ENCODE measurements at places on chromosomes 6 and 20.

DNA sequence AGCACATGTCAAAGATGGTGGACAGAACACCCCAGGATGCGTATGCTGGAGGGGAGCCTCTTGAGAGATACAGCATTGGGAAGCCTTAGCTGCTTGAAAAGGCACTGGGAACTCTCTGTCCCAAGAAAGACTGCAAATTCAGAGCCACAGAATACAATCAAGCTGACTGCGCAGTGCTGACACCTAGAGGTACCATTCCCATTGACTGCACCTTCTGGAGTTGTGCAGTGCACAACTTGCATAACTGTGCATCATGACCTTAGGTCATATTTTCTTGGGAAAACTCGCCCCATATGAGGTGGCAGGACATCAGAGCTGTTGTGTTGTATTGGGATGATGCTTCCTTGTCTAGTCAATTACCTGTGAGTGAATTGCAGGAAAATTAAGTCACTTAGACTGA lies 646.5 kb upstream of the NOX3 start:
- peak; percentile 17 for DNase-seq

- no peak for DNase-seq
Observed at GRCh38 chr6:126804332-126805064, 314.0 kb upstream of the RSPO3 start.

DNA sequence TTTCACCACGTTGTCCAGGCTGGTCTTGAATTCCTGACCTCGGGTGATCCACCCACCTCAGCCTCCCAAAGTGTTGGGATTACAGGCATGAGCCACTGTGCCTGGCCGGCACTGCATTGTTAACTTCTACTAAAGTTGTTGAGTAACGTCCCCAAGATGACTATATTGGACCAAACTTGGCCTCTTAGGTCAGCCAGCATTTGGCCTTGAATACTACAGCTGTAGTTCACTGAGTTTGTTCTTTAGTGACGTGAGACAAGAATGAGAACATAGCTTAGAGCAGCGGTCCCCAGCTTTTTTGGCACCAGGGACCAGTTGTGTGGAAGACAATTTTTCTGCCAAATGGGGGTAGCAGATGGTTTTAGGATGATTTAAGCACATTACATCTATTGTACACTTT lies 237.1 kb downstream of the TBC1D7 start:
- DNase-seq: no peak

DNA sequence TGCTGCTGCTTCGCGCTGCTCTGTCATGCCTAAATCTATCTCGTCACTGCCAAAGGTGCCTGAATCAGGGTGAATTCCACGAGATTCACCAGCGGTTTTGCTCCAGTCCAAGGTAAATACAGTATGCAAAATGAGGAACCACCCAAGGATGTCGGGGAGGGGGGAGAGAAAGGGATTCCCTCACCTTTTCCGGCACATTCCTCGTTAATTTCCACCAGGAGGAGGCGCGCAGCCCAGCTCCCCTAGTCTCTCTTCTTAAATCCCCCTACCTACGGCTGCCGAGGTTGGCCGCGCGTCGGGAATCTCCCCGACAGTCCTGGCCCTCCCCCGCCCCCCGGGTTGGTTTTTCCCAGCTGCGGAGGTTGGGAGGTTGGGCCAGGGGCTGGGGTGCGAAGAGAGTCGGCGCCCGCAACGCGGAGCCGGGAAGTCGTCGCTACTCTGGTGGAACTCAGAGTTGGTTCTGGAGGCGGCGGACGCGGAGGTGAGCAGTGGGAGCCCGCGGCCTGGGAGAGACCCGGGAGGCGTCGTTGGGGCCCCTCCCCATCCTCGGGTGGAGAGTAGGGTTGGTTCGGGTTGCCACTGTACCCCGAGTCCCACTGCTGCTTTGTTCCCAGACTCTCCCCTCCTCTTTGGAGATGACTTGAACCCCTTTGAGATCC lies at the start of gene TPBG:
Gene TPBG, plus strand, starts transcription at position 390 of the 659 bp plus-strand sequence. CDS start 1,145 bp downstream, outside the sequence.
- DNase-seq: peak; percentile 92

GRCh38 chr6:15254070-15254975 lies 8.5 kb downstream of the JARID2 start:
- DNase-seq: no peak

- DNase-seq: peak; percentile 52
Observed at GRCh38 chr6:2971420-2972218, at the start of gene SERPINB6. TSS of gene SERPINB6 (minus strand) at chr6:2971567. CDS start at chr6:2959332, 12,235 bp downstream.

GRCh38 chr6:100504786-100505737 lies 40.3 kb upstream of the SIM1 start:
- DNase-seq: no peak

GRCh38 chr6:20458027-20458894 lies 56.6 kb downstream of the E2F3 start:
- no peak for DNase-seq

DNA sequence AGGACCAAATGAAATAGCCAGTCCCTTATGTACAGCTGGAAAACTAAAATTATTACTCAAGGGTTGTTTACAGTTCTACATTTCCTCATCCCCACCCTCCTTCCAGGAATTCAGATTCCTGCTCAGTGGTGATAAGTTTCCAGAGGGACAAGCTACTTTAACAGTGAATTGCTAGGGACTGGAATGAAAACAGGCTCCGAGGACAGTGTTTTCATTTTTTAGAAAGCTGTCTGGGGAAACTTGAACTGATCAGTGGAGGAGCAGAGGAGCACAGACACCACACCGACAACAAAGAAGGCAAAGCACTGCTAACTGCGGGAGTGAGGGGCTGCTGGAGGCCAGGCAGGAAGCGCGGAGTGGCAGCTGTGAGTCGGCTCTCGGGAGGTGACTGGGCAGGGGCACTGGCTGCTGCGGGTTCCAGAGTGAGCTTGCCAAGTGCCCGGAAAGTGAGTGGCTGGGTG lies 322.2 kb downstream of the ESR1 start:
- no peak for DNase-seq

DNA sequence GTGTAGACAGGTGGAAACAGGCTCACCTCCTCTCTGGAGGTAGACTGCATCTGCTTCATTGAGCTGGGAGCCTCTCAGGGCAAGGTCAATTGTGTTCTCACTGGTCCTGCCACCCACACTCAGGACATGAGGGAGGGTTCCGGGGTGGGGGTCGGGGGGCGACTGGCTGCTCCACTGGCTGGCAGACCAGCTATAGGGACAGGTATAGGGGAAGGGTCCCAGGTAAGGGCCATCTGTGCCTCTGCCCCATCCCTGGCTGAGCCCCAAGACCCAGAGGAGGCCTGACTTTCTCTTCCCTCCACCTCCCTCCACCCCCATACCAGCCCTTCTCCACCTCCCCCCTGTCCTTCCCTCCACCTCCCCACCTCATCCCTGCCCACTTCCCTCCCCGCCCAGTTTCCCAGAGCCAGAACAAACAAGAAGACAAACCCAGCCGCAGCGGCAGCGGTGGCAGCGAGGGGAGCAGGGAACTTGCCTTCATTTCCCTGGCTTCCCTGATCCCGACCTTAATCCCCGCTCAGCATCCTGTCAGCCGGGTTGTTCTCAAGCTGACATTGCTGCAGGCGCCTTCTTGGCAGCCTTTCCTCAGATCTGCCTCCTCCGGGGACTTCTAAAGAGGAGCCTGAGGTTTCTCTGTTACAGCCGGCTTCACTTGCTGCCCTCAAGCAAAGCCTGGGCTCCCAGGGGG lies 18.3 kb upstream of the FOXP4 start:
- peak; percentile 23 for DNase-seq

GRCh38 chr20:50924261-50924920 lies 6.8 kb downstream of the ADNP start:
- DNase-seq: no peak

DNA sequence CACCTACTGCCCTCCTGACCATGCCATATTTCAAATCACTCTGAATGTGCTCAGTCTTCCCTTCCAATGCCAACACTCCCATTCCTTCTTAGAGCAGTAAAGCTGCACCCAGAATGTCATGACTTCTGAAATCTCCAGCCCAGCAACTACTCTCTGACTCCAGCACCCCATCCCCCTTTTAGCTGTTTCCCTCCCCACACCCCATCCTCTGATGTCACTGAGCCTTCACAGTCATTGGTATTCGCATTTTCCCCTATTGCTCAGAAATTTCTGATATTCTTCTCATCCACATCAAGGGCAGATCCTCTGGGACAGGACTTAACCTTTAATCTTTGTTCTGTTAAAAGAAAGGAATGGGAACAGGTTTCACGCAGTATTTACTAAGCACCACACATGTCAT lies 67.1 kb upstream of the SLC4A11 start:
- no peak for DNase-seq

DNA sequence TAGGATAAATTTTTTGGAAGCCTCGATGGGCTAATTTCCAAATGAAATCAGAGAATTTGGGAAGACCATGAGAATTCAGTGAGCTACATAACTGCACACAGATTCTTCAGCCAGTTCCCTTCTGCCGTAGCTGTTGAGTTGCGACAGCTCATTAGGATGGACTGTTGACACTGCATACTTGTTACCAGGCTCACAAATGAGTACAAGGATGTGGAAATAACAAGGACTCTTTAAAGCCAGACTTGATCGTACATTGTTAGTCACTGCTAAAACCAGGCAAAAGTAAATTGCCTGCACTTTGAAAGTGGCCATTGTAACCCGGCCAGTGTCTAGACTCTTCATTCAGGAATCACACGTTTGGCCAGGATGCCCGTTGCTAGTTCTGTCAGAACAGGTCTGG lies 37.0 kb downstream of the NDUFAF5 start:
- no peak for DNase-seq

DNA sequence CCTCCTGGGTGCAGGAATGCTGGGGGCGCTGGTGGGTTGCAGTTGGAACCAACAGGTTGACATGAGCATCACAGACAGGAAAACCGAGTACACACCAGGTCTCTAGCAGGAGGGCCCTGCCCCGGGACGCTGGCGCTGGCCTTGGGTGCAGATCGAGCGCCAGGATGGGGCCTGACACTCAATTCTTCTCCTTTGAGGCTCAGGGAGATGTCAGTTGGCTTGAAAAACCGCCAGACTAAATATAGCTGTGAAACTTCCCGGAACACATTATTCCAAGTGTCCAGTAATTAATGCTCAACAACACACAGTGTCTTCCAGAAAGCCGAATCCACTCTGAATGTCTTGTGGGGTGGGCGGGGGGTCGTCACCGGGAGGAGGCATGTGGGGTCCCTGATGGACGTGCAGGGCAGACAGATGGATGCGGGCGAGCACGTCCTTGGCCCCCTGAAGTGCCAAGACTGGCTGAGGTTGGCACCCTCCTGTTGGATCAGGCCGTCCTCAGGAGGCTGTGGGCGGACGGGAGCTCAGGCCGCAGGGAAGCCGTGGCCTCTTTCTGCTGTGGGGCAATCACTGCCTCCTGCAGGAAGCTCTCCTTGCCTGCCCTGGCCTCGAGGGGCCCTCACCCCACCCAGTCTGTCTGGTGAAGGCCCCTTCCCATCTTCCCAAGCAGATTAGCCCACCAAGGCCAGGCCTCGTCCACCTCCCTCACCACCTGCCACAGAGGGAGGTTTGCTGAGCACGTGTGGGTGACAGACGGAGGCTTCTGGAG lies 19.4 kb upstream of the GATA5 start:
- DNase-seq: no peak

DNA sequence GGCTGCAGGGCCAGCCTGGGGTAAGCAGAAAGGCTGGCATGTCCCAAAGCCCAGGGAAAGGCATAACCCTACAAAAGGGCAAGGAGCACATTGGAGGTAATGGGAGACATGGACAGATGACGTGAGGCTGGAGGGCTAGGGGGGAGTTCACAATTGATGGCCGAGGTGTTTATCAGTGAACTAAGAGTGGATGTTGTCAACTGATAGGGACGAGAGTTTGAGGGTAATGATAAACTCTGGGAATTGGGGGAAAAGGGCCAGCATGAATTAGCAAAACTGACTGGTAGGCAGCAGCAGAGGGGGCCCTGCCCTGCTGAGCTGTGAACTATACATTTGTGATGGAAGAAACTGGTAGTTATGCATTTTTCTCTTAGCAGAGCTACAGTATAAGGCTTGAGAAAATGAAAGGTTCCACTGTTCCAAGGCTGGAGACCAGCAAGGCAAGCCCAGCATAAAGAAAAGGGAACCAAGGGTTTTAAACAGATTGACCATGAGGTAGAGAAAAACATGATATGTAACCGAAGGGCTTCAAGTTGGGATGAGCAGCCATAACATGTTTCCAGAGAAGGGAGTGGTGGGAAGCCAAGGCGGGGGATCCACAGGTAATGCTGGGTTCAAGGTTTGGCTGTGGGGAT lies 98.1 kb upstream of the MLN start:
- no peak for DNase-seq

DNA sequence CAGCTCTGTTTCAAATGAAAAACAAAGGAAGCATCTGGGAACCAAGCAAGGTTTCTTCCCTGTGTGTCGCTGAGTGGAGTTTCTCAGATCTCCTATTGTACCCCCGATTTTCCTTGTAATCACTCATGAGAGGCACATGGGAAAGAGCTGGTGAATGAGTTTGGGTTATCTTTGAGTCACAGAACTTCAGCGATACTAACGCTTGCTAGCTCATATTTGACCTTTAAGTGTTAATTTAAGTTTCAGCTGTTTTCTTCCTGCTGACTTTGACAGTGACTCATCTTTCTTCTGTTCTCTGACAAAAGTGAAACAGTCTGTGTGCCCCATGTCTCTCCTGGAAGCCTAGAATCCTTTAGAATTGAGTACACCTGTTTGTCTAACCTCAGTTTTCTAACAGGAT lies 261.1 kb upstream of the RGS17 start:
- no peak for DNase-seq

DNA sequence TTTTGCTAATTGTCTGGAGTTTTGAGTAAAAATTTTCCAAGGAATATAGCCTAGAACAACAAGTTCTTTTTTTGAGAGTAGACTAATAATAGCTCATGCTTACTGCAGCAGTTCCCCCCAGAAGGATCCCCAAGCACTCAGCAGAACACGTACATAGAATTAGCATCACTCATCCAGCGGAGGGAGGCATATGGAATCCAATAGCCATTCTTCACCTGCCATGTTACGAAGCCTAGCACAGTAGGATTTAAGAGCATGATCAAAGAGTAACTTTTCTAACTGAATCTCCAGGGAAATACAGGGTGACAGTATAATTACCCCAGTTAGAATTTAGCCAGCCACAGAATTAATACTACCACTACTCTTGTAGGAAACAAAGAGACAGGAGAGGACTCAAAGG lies 511.7 kb upstream of the NOX3 start:
- DNase-seq: no peak

DNA sequence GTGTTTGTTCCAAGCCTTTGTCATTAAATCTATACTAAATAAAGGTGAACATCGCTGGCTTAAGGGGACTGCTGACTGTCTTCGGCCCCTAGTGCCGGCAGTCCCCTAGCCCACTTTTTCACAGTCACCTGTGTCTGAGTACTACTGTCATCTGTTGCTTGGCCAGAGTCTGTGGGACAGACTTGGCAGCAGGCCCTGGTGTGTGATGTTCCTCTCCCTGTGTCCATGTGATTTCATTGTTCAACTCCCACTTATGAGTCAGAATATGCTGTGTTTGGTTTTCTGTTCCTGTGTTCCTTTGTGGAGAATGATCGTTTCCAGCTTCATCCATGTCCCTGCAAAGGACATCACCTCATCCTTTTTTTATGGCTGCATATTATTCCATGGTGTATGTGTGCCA lies 133.4 kb downstream of the HAO1 start:
- no peak for DNase-seq
